ENCODE measurements at places on chromosomes 2 and 18.

DNA sequence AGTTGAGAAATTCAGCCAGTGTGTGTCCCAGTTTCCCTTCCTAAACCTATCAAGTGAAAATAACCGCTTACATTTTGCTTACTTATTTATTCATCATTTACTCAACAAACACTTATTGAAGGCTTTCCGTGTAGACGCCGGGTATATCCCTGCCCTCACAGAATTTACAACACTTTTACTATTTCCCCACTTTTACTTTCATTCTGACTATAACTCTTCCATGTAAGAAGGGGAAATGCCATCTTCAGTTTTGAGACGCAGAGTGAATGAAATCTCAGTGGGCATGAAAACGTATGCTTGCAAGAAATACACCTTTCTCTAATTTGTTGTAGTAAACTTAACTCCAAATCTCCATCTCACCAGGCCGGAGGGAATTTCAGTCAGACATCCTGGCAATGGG, 251.0 kb upstream of the CHAC2 start:
- DNase-seq: no peak

- DNase-seq: no peak
These were observed 113.1 kb upstream of the RAB12 start for GRCh38 chr18:8496186-8496585.

DNA sequence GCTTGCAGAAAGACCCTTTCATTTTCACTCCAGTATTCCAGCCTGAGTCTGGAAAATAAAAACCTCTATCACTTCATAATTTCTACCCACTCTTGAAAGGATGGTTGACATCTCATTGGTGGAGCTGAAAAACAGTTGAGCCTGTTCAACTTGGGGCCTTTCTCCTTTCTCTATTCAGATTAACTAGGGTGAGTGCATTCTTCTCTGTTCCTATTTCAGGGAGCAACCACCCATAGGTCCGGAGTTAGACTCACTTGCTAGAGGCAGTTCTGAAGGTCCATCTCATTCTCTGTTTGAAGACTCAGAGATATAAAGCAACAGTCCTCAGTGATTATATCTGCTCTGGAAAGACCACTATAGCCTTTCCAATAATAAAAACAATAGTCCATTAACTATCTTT, 167.9 kb upstream of the SPOPL start:
- DNase-seq: no peak

DNA sequence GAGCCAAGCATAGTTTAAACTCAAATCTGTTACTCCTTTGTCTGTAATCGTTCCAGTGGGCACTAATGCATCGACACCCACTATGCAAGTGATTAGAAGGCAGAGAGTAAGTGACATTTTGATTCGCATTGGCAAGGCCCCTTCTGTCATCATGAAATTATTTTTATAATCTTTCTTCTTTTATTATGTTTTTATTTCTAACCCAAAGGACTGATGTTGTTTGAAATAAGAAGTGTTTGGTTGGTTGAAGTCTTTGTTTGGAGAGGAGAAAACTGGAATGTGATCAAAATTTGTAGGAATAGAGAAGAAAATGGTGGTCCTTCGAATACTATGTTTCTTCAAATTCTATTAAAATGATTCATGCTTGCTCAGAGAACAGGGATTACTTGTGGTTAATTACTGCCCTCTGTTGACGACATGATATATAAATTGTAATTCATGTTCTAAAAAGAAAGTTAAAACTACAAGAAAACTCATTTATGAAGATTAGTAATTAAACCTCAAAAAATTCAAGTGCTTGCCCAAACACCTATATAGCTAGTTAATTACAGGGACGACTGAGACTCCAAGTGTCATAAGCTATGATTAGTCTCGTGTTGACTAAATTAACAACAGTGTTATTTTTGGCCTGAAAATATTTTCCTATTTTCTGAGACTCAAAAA, 26.4 kb upstream of the TFPI start:
- no peak for DNase-seq

DNA sequence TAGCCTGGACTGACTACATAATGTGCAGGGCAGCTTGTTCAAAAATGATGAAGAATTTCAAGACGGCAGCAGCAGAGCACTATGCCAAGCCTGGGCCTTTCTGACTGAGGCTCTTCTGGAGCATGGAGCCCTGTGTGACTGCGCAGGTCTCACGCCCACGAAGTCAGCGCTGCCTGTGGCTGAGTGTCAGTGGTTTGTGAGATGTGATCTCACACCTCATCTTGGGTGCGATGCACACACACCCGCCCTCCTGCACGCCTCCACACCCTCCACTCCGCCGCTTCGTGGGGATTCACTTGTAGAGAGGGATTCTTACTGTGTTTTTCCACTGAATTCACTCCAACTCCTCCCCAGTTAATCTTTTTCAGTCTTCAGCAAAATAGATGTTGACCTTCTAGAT, 103.9 kb downstream of the VIT start:
- DNase-seq: peak; percentile 46

- no peak for DNase-seq
These were observed 185.3 kb downstream of the NYAP2 start for GRCh38 chr2:225584796-225585195.

All from stimulated activated CD8-positive, alpha-beta memory T cell treated with anti-CD3 and anti-CD28 coated beads, Interleukin-4, amount 100 ng/mL, for 4 hours (primary cell).